ENCODE measurements at places on chromosomes 5 and 9.

- no peak for DNase-seq
Observed at GRCh38 chr9:107627781-107628180, 138.2 kb upstream of the KLF4 start.

- no peak for DNase-seq
Observed at GRCh38 chr5:52134013-52134650, 653.6 kb upstream of the ITGA1 start.

DNA sequence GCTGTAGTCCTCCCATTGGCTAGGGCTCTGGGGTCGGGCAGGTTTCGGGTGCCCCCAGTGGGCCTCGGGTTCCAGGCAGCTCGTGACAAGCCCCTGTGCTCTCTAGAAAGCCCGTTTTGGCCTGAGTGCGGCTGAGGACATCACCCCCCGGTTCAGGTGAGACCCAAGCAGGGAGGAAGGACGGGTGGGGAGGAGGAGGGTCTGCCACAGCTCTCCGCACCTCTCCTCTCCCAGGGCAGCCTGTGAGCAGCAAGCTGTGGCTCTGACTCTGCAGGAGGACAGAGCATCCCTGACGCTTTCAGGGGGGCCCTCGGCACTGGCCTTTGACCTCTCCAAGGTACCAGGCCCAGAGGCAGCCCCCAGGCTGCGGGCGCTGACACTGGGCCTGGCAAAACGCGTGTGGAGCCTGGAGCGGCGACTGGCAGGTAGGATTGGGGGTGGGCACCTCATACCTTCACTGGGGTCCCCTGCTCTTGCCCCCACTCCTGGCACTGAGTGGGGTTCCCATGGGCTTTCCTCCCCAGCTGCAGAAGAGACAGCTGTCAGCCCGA is 672 bp downstream of the PAXX start:
- DNase-seq, result no peak

DNA sequence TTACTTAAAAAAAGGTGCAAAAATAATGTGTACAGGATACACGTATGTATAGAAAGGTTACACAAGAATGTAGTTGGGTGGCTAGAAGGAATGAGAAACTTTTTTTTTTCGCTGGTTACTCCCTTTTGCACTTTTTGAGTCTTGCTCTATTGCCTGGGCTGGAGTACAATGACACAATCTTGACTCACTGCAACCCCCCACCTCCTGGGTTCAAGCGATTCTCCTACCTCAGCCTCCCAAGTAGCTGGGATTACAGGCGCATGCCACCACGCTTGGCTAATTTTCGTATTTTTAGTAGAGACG is 15.8 kb downstream of the FBXW11 start:
- no peak for DNase-seq
